ENCODE measurements at places on chromosomes 3 and 15.

DNA sequence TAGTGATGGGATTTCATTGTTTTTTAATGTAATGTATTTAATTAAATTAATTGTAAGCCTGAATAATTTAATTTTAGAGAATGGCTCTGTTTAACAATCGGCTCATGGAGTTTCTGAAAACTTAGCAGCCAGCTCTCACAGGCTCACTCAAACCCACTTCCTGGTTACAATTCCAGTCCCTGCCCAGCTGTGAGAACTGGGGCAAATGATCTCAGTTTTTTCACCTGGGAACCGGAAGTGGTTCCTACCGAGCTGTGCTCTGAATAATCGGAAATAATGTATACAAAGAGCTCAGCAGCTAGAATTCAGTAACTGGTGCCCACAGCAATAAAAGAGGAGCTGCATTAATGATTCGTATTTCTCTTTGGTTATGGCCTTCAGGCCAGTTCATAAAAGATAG lies 244.3 kb upstream of the MCTP2 start:
- DNase-seq, result no peak

DNA sequence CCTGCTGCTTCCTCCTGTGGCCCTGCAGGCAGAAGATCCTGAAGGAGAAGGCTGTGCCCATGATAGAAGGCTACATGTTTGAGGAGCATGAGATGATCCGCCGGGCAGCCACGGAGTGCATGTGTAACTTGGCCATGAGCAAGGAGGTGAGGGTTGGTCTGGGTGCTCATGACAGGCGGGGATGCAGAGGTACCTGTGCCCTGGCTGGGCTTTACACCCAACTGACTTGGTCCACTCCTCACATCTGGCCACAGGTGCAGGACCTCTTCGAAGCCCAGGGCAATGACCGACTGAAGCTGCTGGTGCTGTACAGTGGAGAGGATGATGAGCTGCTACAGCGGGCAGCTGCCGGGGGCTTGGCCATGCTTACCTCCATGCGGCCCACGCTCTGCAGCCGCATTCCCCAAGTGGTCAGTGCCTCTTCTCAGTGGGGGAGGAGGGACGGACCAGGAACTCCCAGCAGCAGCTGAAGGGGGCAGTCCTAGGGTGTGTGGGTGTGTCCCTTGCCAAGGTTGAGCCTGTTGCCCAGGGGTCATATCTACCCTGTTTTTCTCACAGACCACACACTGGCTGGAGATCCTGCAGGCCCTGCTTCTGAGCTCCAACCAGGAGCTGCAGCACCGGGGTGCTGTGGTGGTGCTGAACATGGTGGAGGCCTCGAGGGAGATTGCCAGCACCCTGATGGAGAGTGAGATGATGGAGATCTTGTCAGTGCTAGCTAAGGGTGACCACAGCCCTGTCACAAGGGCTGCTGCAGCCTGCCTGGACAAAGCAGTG lies 1.6 kb upstream of the RCCD1 start:
- DNase-seq, result no peak

GRCh38 chr3:39398700-39399099 lies 7.8 kb upstream of the RPSA start:
- DNase-seq, result no peak

DNA sequence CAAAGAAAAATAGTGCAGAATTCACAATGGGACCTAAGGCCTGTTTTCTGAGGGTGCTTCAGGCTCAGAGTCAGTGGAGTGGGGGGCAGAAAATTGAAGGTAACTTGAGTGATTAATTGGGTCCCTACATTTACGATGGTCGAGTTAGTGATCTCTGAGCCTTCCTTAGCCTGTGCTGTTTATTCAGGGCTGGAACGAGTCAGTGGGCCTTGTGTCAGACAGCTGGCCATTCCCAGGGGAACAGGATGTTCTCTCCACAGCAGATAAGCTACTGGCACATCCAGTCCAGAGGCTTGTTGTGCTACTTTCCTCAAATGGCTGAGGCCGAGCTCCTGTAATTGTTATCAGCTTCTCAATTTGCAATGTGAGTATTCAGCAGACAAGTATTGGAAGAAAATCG lies 29.2 kb upstream of the CNTN3 start:
- no peak for DNase-seq

DNA sequence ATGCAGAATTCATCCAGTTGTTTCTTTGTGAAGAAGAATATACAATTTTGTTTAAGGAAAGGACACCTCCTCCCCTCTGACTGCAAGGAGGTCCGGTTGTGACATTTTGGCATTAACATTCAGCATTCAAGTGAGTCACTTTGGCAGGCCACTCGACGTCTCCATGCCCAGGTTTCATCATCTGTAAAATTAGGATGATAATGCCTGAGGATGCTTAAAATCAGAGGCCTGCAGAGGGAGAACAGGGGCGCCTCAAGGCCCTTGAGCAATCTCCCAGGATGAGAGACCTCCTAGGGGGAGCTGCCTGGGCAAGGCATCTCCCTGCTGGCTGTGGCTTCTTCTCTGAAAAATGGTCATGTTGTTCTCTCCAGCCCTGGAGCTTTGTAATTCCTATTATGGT lies 236.0 kb downstream of the CACNA2D3 start:
- no peak for DNase-seq

DNA sequence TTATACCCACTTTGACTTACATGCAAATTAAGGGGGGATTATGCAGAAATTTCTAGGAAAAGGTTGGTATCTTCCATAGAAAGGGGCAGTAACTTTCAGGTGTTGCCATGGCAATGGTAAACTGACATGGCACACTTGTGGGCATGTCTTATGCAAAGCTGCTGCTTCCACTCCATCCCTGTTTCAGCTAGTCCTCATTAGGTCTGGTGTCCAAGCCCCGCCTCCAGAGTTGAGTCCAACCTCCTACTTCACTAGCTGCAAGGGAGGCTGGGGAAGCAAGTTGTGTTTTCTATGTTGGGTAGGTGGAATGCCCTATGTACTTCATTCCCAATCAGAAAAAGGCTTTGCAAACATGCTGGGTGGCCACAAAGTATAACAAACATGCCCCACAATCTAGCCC lies 14.7 kb upstream of the KLHL40 start:
- no peak for DNase-seq

GRCh38 chr3:39448506-39449233 lies 18.8 kb upstream of the MOBP start:
- DNase-seq, result no peak

GRCh38 chr3:23640471-23641146 lies 165.1 kb upstream of the UBE2E1 start:
- no peak for DNase-seq

DNA sequence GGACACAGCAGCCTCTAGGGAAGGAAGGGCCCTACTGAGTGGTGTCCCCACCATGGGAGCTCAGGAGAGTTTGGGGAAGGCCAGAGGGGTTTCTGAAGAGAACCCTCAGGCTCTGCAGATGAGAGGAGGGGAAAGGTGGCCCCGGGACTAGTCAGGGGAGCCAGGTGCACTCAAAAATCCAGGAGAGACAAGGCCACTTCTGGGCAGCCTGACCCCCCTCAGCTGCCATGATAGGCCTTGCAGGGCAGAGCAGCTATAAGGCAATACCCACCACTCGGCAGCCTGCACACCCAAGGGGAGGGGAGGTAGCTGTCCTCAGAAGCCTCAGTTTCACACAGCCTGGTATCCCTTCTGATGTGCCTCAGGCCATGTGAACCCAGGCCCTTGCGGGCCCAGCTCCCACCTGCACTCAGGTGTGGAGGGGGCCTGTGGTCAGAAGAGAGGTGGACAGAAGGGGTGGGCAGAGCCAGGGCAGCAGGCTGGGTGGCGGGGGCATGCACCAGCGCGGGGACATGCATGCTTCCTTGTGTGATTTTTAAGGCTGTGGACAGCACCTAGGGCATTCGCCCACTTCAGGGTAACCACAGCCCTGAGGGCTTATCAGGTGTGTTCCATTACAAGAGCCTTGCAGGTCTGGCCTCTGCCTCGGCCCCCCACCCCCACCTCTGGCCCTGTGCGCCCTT lies 34.6 kb downstream of the SRPRB start:
- no peak for DNase-seq

DNA sequence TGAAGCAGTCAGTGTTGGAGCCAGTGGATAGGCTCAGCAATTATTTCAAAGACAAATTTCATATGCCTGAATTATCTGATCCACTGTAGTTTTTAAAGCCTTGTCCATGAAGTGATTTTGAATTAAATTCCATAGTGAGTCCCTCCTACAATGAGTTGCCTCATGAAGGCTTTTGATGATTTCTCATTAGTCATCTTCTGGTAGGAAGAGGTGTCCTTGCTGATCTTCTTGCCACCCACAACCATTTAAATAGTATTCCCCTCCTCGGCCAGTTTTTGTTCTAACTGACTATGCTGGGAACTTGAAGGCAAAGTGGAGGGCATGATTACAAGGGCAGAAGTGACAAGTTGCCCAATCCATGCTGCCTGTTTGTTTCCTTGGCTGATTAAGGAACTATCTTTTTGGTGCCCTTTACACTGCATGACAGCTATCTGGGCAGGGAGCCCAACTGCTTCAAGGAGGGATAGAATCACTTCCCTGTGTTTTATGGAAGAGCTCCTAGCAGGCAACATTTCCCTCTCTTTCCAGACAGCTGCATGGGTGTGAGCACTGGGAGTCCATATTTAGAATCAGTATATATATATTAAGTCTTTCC lies 617.5 kb downstream of the ZPLD1 start:
- no peak for DNase-seq

DNA sequence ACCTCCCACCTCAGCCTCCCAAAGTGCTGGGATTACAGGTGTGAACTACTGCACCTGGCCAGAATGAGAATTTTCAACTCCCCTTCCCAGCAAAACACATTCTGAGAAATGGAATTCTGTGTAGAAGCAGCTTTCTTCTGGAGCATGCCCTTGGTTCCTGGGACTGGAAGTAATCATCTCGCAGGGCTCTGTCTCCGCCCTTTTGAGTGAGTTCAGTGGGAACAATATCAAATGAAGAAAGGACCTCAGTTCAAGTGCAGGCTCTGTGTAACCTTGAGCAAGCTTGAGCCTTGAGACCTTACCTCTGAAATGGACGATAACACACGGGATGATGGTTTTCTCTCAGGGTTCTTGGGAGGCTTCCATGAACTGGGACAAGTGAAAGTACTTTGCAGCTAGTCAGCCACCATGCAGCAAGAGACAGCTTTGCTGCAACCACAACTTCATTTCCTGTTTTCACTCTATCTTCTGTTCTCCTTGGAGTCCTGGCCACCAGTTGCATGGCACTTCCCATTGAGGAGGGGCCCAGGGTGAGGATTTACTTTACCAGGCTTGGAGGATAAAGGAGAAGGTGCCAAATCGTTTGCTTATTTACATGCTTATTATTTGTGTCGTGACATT lies 35.7 kb upstream of the IGF1R start:
- no peak for DNase-seq

DNA sequence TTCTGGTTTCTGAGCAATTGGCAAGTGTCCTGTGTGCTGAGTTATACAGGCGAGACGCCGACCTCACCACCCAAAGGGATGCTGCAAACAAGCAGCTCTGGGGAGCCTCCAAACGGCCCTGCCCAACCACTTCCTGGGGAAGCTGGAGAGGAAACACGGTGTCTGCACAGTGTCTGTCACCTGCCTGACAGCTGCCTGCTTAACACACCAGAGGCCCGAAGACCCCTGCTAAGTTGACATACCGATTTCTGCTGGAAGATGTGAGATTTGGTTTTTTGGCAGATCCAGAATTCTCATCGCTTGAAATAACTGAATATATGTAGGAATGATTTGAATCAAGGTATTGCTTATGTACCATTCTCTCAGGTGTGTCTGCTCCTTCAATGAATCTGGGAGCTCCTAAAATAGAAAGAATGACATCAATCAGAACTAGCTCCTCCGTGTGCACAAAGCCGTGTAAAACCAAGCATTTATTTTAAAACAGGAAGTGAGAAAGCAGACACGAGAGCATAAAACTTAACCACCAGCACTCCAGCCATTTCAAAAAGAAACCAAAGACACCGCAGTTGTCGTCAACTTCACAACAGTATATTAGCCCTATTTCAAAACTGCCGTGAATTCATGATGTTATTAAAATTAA lies 27.2 kb downstream of the LRRC2 start:
- peak; percentile 92 for DNase-seq

- peak; percentile 25 for DNase-seq
Observed at GRCh38 chr3:99866261-99866761, 48.6 kb downstream of the CMSS1 start.

GRCh38 chr15:92009162-92009561 lies 155.7 kb downstream of the SLCO3A1 start:
- no peak for DNase-seq

GRCh38 chr15:62881056-62881455 lies 161.5 kb upstream of the TPM1 start:
- no peak for DNase-seq

DNA sequence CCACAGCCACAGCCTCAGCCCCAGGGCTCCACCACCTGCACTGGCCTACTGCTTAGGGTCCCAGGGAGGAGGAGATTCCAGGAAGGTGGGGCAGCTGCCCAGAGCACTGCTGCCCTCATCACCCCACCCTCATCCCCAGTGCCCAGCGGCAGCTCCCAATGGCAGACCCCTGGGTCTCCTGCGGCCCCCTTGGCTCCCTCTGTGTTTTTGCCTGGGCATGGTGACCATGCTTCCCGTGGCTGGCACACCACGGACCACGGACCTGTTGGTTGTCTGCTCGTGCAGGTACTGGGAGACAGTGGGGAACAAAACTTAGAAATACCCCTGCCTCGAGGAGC lies 2.7 kb downstream of the CHST13 start:
- DNase-seq, result no peak

- no peak for DNase-seq
Observed at GRCh38 chr3:54071601-54072000, 50.8 kb upstream of the CACNA2D3 start.

- no peak for DNase-seq
Observed at GRCh38 chr15:45572617-45573016, 14.6 kb upstream of the BLOC1S6 start.

DNA sequence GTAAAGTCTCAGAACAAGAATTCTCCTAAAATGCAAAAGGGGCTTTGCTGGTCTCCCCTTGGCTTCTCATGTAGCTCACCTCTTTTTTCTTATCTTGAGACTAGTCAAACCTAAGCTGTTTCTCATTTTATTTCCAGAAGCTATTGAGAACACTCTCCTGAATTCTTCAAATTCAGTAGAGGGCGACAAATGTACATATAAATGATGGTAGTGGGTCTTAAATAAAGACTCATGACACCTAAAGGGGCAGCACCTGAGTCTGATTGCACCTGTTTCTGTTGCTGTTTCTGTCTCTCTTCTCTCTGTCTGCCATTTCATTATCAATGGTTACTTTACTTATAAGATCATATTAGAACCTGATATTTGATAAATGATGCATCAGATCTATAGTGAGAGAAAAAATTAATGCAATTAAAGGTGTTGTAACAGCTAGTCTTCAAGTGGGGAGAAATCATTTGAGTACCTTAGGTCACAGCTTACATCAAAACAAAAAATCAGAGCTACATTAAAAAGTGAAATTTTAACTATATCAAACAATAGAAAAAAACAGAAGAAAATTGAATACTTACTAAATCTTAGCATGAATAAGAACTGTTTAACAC lies 7.0 kb downstream of the ADIPOQ start:
- no peak for DNase-seq

- no peak for DNase-seq
Observed at GRCh38 chr3:155244216-155244615, 49.3 kb downstream of the STRIT1 start.

DNA sequence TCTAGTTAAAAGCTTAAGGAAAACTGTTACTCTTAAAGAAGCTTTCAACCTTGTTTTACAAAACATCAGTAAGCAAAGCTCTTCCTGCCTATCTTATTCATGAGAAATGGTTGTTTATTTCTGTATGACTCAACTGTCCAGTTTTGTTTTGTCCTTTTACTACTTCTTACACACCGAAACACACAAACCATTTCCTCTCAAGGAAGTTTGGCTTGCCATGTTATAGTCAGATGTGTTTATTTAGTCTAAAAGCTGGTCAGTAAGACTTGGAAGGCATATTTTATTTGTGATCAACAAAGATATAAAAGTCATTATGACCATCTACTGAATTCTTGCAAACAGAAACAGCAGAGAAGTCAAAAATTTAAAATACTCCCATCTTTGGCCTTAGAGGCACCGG lies 53.2 kb upstream of the RBSN start:
- no peak for DNase-seq
